HCT116 (cell line): ENCODE measurements at places on chromosomes 3 and 15. TPM values are rescaled to one million over a fixed set of nuclear protein-coding genes. Genes with fewer than 3 reads are reported as not detected.

The CNTN6 gene
- total RNA-seq: not detected

GRCh38 chr3:194276768-194277103, 74.4 kb downstream of the CPN2 start:
- peaks cover 48% of the 10 kb centered on the region for H3K4me1 ChIP-seq
- peak overlapping the region; percentile 23; the same call in 1 of the 2 replicates for H3K27ac ChIP-seq
- H3K27me3 ChIP-seq: no peaks in the 10 kb centered on the region

- no peak overlapping the region for H3K27ac ChIP-seq
- DNase-seq: no peak
- H3K4me1 ChIP-seq: no peaks in the 10 kb centered on the region
- H3K4me3 ChIP-seq: no peak overlapping the region
These were observed 838.5 kb downstream of the TUSC7 start for GRCh38 chr3:117547956-117548550.

- H3K27ac ChIP-seq: no peak overlapping the region
- no peak overlapping the region for H3K4me3 ChIP-seq
These were observed 10.2 kb downstream of the SHOX2 start for GRCh38 chr3:158095814-158096704.

GRCh38 chr3:10015461-10015904, 10.8 kb upstream of the FANCD2 start:
- H3K36me3 ChIP-seq: no peaks in the 10 kb centered on the region
- H3K4me1 ChIP-seq: peaks cover 25% of the 10 kb centered on the region
- H3K27ac ChIP-seq: no peak overlapping the region
- no peak for DNase-seq
- H3K4me3 ChIP-seq: no peak overlapping the region
- no peaks in the 10 kb centered on the region for H3K27me3 ChIP-seq

The AMT gene
- total RNA-seq: 4.8 TPM

The PAK6 gene
- 19.9 TPM for total RNA-seq

GRCh38 chr15:38226608-38227266, 25.9 kb upstream of the SPRED1 start:
- H3K27ac ChIP-seq: no peak overlapping the region
- H3K4me1 ChIP-seq: peaks cover 11% of the 10 kb centered on the region
- no peak overlapping the region for H3K4me3 ChIP-seq

The ROBO1 gene
- 0.27 TPM for total RNA-seq

The SLC30A4 gene
- total RNA-seq: 2.7 TPM

DNA sequence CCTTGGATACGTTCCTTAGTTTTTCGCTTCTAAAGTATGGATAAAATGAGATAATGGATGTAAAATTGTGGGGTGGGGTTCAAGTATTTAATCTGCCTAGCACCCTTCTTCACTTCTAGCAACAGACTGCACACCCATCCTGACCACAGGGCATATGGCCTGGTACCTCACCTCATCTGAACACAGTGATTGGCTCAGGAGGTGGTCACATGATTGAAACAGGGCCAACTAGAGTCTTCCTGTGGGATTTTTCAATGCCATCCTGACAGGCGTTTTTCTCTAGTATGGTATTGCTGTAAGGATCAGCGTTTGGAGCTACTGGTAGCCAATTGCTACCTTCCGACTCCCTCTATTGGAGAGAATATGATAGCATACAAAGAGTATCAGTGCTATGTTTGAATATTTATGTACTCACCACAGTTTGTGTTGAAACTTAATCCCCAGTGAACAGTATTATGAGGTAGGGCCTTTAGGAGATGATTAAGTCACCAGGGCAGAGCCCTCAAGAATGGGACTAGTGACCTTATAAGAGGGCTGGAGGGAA, 172.2 kb downstream of the PPM1L start:
- H3K27me3 ChIP-seq: no peaks in the 10 kb centered on the region
- H3K27ac ChIP-seq: no peak overlapping the region
- no peak overlapping the region for H3K4me3 ChIP-seq
- no peak for DNase-seq

DNA sequence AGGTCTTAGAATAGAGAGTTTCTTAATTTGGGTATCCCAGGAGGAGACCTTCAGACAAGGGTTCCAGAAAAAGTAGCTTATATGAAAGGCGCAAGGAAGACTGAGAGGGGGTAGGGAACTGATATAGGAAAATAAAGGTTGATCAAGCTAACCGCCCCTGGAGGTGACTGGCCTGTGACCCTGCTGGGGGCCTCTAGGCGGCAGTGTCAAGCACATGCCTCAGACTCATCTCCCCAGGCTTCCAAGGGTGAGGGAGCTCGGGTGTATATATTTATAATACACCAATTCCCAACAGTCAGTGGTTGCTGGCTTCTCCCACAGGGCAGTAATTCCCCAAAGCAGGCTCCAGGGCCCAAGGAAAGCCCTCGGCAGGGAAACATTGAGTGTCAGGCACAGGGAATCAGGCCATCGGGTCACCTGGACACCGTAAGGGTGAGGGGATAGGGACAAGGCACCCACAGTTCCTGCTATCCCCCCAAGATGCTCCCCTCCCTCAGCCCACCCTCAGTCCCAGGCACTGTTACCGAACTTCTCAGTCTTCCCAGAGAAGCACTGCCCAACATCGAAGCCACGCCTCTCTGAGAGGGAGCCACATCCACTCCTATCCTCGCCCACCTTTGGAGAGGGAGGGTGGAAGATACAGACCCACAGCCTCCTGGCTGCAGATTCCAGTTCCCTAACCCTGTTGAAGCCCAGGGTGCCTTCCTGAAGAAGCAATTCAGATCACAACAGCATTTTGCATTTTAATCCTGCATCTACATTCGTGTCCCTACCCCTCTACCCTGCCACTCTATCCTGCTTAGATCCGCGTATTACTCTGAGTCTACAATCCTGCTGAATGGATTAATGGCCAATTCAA, 19.5 kb upstream of the CAV3 start:
- no peaks in the 10 kb centered on the region for H3K4me1 ChIP-seq
- H3K4me3 ChIP-seq: no peak overlapping the region
- DNase-seq: peak; percentile 24
- H3K27ac ChIP-seq: no peak overlapping the region

DNA sequence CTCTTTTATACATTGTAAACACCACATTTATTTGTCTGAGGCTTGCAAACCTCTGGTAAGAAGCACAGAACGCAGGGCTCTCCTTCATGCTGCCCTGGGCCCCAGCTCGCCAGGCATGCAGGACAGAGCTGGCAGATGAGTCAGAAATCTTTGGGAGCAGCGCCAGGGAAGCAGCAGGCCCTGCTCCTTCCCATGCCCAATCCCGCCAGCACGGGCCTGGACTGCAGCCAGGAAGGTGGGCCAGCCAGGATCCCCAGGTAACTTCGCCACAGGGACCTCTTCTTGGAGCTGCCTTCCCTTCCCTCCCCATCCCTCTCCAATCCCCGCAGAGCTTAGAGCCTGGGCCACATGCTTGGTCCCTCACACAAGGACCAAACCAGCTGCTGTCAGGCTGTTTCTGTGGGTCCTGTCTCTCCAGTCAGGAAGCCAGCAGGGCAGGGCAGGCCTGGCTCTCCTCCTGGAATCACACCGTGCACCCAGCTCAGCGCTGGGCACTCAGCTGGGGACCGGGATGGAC, 8.8 kb downstream of the STOML1 start:
- H3K27me3 ChIP-seq: no peaks in the 10 kb centered on the region
- H3K4me3 ChIP-seq: no peak overlapping the region
- H3K4me1 ChIP-seq: peaks cover 39% of the 10 kb centered on the region
- no peaks in the 10 kb centered on the region for H3K36me3 ChIP-seq
- peak overlapping the region; percentile 52 for H3K27ac ChIP-seq

DNA sequence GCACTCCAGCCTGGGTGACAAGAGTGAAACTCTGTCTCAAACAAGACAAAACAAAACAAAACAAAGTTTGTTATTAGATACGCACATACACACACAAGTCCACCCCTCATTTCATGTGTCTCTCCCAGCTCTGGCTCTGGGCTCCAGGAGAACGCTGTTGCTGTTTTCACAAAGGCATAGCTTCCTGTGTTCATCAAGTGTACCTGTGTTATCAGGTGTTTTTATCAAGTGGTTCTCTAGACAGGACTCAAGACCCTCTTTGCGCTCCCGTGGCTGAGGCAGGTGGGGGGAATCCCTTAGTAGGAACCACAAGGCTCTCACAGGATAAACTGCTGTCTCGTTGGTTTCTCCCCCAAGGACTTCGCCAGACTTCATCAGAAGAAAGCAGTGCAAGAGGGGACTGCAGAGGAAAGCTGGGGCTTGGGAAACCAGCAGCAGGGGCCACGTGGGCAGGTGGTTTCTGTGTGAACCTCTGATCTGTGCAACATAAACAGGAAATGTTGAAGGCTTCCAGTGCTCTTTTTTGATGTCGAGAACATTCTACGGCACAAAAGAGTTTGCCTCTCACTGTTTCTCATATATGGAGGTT, 6.9 kb upstream of the PPP1R2 start:
- no peaks in the 10 kb centered on the region for H3K36me3 ChIP-seq
- H3K27ac ChIP-seq: no peak overlapping the region
- H3K4me1 ChIP-seq: peaks cover 19% of the 10 kb centered on the region
- H3K4me3 ChIP-seq: no peak overlapping the region
- no peaks in the 10 kb centered on the region for H3K27me3 ChIP-seq

The IDH3A gene
- 115 TPM for total RNA-seq

The KCNMB2 gene
- total RNA-seq: not detected

- no peak overlapping the region for H3K4me3 ChIP-seq
- H3K27me3 ChIP-seq: no peaks in the 10 kb centered on the region
- no peaks in the 10 kb centered on the region for H3K4me1 ChIP-seq
- no peak for DNase-seq
These were observed 489.0 kb downstream of the NTRK3 start for GRCh38 chr15:87767516-87767915.

GRCh38 chr3:38497031-38497430, 891 bp downstream of the EXOG start:
- H3K4me1 ChIP-seq: peaks cover 4% of the 10 kb centered on the region; the same call in 1 of the 2 replicates
- peak overlapping the region; percentile 76; the same call in 1 of the 2 replicates for H3K27ac ChIP-seq
- no peak for DNase-seq

DNA sequence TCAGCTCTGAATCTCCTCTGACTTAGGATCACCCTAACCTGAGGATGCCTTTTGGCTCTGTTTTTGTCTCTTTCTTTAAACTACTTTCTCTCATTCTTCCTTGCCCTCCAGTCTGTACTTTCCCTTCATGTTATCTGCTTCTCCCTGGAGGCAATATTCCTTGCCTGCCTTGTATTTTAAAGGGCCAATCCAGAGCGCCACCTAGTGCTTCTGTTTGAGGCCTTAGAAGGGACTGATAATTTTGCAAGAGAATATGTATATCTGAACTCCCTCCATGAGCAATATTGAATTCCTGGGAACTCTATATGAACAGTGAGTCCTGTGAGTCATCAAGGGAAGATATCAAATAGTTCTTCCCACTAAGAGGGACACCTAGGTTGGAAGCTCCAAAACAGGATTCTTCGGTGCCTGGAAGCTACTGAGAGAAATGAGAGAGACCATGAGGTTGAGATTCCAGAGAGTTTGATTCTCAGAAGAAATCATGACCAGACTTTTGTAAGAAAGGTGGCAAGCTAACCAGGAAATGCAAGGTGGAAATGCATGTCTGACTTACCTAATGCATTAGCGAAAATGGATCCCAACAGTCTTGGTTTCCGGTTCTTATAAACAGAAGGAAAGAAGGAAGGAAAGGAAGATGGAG, 203.8 kb upstream of the CD96 start:
- no peak overlapping the region for H3K4me3 ChIP-seq
- DNase-seq: peak; percentile 66
- H3K27ac ChIP-seq: no peak overlapping the region
- H3K36me3 ChIP-seq: no peaks in the 10 kb centered on the region; the same call in 1 of the 2 replicates
